Sigmoid colon (tissue), 7 donors: ENCODE measurements at places on chromosomes 2 and 18. TPM values are rescaled to one million over a fixed set of nuclear protein-coding genes. Genes with fewer than 3 reads are reported as not detected.

DNA sequence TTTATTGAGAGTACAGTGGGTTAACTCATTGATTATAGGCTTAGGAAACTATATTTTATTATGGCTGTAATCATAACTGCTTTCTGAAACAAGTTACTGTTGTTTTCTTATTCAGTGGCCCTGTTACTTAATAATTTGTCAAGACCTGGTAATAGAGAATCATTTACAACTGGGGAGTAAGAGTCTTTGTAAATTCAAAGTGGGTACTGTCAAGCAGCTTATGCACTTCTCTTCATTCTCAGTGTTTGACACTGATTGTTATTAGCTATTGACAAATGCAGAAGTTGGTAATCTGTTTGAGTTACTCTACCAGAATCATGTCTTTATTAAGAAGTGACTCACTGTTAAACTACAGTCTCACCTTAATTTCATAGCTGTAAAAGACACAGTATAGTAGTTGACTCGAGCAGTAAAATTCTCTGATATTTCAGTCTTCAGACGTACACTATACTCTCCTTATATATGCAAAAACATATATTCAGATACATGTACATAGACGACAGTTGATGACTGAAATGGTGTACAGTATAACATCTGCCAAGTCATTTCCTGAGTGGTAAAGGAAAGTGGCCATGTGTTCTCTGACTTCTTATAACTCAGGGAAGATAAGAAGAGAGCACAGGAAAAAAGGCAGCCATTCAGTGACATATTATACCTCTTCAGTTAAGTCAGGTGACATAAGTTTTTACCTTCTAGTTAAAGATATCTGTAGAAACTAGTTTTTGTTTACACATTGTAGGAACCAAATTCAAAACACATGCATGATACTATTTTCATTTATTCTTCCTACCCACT is 36.0 kb upstream of the TTC27 start:
- peaks cover under 1% of the 10 kb centered on the region for H3K36me3 ChIP-seq
- no peak overlapping the region for H3K4me3 ChIP-seq
- no peaks in the 10 kb centered on the region for H3K27me3 ChIP-seq
- no peaks in the 10 kb centered on the region for H3K4me1 ChIP-seq

DNA sequence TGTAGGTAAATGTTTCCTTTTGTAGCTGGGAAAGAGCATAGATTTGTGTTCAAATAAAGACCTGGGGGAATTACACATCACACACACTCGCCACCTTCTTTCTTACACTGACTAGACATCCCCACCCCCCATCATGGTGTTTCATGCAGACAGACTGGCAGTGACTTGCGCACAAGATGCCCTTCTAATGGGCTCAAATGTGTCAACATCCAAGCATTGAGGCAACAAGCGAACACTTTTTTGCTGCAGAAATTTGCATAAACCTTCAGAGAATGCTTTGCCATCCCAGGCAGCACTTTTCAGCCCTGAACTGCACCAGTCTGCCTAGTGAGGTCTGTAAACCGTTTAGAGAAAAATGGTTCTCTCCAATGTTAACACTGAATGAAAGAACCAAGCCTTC is 4.5 kb downstream of the HOXD8 start:
- no peak for DNase-seq
- H3K27me3 ChIP-seq: peaks cover 98% of the 10 kb centered on the region
- no peak overlapping the region for H3K4me3 ChIP-seq
- H3K4me1 ChIP-seq: peaks cover 40% of the 10 kb centered on the region

GRCh38 chr2:145356056-145356455 is 836.1 kb upstream of the ZEB2 start:
- H3K4me1 ChIP-seq: no peaks in the 10 kb centered on the region
- no peak overlapping the region for H3K4me3 ChIP-seq
- H3K27me3 ChIP-seq: no peaks in the 10 kb centered on the region
- no peak for DNase-seq

The KCNF1 gene
- polyA plus RNA-seq: 1.2 TPM

The TMEM150A gene
- 11.6 TPM for polyA plus RNA-seq

GRCh38 chr18:46821856-46822711 is 65.2 kb upstream of the ST8SIA5 start:
- no peak overlapping the region for H3K4me3 ChIP-seq
- no peaks in the 10 kb centered on the region for H3K27me3 ChIP-seq
- no peak for DNase-seq
- H3K36me3 ChIP-seq: peaks cover under 1% of the 10 kb centered on the region
- no peak overlapping the region for H3K27ac ChIP-seq

The NETO1 gene
- not detected for polyA plus RNA-seq

- no peaks in the 10 kb centered on the region for H3K4me1 ChIP-seq
- no peak overlapping the region for H3K27ac ChIP-seq
- no peaks in the 10 kb centered on the region for H3K27me3 ChIP-seq
- H3K36me3 ChIP-seq: no peaks in the 10 kb centered on the region
Measured at GRCh38 chr2:224970311-224970710, 72.0 kb downstream of the DOCK10 start.

DNA sequence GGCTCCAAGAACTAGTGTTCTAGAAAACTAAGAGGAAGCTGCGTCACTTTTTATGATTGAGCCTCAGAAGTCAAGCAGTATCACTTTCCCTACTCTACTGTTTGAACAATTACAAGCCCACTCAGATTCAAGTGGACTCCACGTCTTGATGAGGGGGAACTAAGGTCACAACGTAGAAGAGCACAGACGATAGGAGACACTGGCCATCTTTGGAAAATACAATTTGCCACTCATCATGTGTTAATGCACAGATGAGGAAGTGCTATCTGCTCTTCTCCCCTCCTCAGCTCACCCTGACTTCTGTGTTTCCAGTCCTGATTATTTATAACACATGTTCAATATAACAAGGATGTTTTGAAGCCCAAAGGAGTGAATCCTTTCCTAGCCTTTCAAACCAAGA is 76.1 kb upstream of the CYP1B1 start:
- H3K27ac ChIP-seq: no peak overlapping the region
- no peaks in the 10 kb centered on the region for H3K4me1 ChIP-seq
- no peaks in the 10 kb centered on the region for H3K27me3 ChIP-seq
- H3K36me3 ChIP-seq: no peaks in the 10 kb centered on the region

DNA sequence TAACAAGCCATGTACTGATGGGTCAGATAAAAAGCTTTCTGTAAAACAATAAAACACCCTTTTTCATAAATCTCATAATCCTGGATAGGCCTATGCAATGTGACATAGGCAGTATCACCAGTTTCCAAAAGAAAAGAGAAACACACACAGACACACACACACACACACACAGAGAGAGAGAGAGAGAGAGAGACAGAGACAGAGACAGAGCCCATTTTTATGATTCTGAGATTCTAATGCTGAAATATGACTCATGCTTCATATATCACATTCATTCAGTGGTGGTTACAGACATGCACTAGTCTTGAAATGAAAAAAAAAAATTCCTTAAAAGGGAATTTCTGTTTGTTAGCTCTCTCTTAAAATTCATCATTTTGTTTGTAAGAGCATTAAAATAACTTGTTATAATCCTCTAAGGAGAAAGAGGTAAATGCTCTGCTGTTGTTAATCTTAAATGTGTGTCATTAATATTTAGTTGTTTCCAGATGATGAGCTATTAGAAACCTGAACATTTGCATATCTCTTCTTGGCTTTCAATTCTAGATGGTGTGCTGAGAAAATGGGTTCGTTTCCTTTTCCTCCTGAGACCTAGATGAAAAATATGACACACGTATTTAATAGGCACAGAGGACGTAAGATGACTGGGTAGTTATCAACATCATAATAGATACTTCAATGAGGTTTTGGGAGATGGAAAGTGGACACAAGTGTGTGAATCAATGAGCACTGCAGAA is 1598.7 kb upstream of the ACVR2A start:
- H3K27ac ChIP-seq: no peak overlapping the region
- H3K27me3 ChIP-seq: no peaks in the 10 kb centered on the region
- no peaks in the 10 kb centered on the region for H3K4me1 ChIP-seq
- DNase-seq: no peak
- H3K36me3 ChIP-seq: no peaks in the 10 kb centered on the region

The DSG1 gene
- not detected for polyA plus RNA-seq

The TCF7L1 gene
- polyA plus RNA-seq: 4.0 TPM

- peak; percentile 80 for DNase-seq
- no peak overlapping the region for H3K27ac ChIP-seq
- H3K27me3 ChIP-seq: no peaks in the 10 kb centered on the region
- peaks cover 9% of the 10 kb centered on the region for H3K4me1 ChIP-seq
- no peaks in the 10 kb centered on the region for H3K36me3 ChIP-seq
- H3K4me3 ChIP-seq: no peak overlapping the region
Measured at GRCh38 chr2:241950413-241951315, 81.1 kb downstream of the RTP5 start.

- no peaks in the 10 kb centered on the region for H3K4me1 ChIP-seq
- no peak overlapping the region for H3K4me3 ChIP-seq
- H3K36me3 ChIP-seq: no peaks in the 10 kb centered on the region
- no peaks in the 10 kb centered on the region for H3K27me3 ChIP-seq
- H3K27ac ChIP-seq: peak overlapping the region; percentile 65
Measured at GRCh38 chr2:65231892-65232477, 4.4 kb downstream of the ACTR2 start.

- no peaks in the 10 kb centered on the region for H3K27me3 ChIP-seq
- H3K4me1 ChIP-seq: peaks cover 6% of the 10 kb centered on the region
- H3K27ac ChIP-seq: no peak overlapping the region
- peak; percentile 57 for DNase-seq
- no peak overlapping the region for H3K4me3 ChIP-seq
Measured at GRCh38 chr2:239822146-239822831, 202.9 kb downstream of the NDUFA10 start.

DNA sequence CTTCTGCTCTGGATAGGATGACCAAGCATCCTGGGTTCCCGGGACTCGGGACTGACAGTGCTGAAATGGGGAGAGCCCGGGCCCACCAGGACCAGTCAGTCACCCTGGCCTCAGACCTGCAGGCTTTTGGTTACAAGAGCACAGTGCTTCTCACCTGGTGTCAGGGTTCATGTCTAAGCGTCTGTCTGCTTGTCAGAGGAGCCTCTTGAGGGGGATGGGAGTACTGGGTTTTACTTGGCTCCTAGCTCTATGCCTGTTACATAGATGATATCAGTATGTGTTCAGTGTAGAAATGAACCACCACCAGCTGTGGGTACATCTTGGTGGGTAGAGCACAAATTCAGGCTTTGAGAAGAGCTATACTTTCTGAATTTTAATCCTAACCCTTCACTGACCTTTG is 29.9 kb downstream of the PCARE start:
- H3K4me3 ChIP-seq: no peak overlapping the region
- no peaks in the 10 kb centered on the region for H3K27me3 ChIP-seq
- H3K4me1 ChIP-seq: peaks cover 30% of the 10 kb centered on the region
- H3K36me3 ChIP-seq: no peaks in the 10 kb centered on the region
- peak; percentile 41 for DNase-seq
- no peak overlapping the region for H3K27ac ChIP-seq

DNA sequence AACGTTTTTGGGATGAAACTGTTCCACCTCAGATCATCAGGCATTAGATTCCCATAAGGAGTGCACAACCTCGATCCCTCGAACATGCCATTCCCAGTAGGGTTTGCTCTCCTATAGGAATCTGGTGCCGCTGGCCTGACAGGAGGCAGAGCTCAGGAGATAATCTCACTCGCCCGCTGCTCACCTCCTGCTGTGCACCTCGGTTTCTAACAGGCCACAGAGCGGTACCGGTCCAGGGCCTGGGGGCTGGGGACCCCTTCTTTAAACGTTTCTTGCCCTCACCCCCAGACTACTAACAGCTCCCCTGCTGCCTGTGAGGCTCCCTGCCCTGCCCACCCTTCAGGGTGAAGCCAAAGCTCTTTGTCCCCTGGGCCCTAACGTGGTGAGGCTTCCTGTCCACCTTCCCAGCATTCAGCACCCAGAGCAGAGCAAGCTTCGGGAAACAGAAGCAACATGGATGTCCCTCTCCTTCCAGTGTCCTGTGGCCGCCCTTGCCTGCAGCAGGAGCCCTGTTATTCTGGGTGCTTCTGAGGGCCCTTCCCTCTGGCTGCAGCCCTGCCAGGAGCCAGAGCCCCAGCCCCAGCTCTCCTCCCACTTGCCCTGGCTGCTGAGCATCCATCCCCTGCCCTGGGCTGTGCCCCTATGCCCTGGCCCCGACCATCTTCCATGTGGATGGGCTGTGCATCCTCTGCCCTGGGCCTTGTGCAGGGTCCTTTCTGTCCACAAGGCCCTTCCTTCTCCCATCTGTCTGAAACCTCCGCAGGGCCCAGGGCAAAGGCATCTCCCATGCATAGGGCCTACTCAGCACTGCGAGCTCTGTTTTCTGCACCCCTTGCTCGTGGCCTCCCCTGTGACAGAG is 140.1 kb downstream of the MBP start:
- H3K36me3 ChIP-seq: no peaks in the 10 kb centered on the region
- no peak for DNase-seq
- no peak overlapping the region for H3K27ac ChIP-seq
- H3K27me3 ChIP-seq: no peaks in the 10 kb centered on the region
- H3K4me1 ChIP-seq: no peaks in the 10 kb centered on the region

DNA sequence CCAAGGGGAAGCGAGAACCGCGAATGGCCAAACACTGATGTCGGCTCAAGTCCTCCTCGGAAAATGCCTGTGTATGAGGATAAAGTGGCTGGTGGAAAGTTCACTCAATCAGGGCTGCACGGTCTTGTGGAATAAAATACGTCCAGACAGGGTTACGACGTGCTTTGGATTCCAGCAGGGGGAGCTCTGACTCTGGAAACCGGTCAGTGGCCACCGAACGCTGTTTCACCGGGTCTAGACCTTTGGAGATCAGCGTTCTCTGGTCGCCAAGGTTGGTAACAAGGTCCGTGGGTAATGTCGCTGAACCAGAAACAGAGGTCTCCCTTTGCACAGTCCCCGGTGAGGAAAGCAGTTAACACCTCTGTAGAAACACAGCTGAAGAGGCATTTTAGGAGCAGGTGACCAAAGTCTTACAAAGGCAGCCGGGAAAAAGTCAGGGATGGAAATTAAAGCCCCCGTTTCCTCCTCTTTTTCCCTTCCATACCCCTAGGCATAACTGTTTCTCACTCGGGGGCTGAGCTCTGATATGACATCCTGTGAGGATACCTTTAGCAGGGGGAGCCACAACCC is 47.8 kb downstream of the CDCA7 start:
- H3K27ac ChIP-seq: no peak overlapping the region
- peaks cover 7% of the 10 kb centered on the region for H3K4me1 ChIP-seq
- H3K27me3 ChIP-seq: peaks cover 57% of the 10 kb centered on the region

The PID1 gene
- 19.7 TPM for polyA plus RNA-seq

The DOCK10 gene
- 3.0 TPM for polyA plus RNA-seq

The SULT1C4 gene
- polyA plus RNA-seq: 1.0 TPM

- H3K27me3 ChIP-seq: no peaks in the 10 kb centered on the region
- H3K27ac ChIP-seq: no peak overlapping the region
- H3K4me1 ChIP-seq: no peaks in the 10 kb centered on the region
- peaks cover 5% of the 10 kb centered on the region for H3K36me3 ChIP-seq
Measured at GRCh38 chr2:19937004-19937403, 35.2 kb upstream of the TTC32 start.

DNA sequence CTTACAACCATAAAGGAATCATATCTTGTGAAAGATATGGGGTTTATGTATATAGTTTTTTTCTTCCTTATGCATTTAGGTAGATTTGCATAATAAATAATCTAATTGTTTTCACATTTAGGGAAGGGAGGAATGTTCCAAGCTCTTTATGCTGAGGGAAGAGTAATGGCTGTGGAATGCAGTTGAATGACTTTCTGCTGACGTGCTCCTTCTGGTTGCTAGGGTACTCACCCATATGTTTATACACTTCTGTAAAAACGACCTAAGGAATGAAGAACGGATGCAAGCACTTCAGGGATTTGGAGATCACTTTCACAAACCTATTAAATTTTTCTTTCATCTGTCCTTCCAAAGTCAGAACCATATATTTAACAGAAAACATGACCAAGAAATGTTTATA is 29.2 kb upstream of the PPP4R1 start:
- H3K27me3 ChIP-seq: no peaks in the 10 kb centered on the region
- H3K4me1 ChIP-seq: peaks cover 15% of the 10 kb centered on the region
- H3K36me3 ChIP-seq: no peaks in the 10 kb centered on the region
- H3K27ac ChIP-seq: no peak overlapping the region
